ENCODE measurements at places on chromosomes 4 and X.
A peak's percentile ranks its signal among the peaks of the same experiment; 100 is the strongest.

DNA sequence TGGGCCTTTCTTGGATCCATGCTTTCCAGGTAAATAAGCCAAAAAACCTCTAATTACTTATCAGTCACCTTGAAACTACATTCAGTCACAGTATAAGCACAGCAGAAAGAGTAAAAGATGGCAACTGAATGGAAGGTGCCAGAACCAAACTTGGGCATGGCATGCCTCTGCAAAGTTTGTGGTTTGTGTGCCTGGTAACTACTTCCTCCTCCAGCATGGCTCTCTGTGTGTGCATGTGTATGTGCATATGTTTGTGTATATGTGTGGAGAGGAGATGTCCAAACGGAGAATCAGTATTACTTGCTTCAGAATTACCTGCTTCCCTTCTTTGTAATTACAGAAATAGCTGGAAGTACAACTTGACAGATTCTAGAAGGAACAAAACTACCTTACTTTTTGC lies 67.5 kb downstream of the AGTR2 start:
- DNase-seq = no peak

DNA sequence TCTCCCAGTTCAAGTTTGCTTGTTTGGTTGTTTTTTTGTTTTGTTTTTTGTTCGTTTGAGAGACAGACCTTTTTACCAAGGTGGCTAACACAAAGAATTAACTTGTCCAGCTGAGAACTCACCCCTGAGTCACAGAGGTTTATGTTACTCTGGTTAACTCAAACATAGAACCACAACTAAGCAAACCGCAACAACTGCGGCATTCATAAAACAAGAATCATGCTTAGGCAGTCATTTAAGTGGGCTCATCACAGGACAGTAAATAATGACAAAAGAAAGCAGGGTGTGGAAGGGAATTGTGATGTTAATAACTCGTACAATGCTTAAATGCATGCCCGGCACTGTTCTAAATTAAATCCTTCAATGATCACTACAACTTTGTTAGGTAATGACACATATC lies 24.7 kb upstream of the IL13RA1 start:
- no peak for DNase-seq

GRCh38 chrX:112766774-112767173 lies 73.9 kb downstream of the AMOT start:
- no peak for DNase-seq

DNA sequence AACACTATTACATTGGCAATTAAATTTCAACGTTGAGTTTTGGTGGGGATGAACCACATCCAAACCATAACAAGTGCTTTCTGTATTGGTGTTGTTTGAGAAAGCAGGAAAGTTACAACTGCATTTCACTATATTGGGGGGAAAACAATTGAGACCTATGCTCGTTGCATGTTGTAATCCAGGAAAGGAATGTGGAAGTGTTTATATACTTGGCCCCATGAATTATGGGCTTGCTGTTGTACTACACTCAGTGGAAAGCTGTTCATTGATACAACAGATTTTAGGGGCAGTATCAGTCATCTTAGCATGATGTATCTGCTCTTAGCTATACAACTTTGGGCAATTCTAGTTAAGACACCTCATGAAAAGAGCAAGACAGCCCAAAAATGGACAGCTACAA lies 52.4 kb downstream of the KLHL5 start:
- no peak for DNase-seq

GRCh38 chrX:153773218-153773611 lies 7.6 kb upstream of the SRPK3 start:
- no peak for DNase-seq

DNA sequence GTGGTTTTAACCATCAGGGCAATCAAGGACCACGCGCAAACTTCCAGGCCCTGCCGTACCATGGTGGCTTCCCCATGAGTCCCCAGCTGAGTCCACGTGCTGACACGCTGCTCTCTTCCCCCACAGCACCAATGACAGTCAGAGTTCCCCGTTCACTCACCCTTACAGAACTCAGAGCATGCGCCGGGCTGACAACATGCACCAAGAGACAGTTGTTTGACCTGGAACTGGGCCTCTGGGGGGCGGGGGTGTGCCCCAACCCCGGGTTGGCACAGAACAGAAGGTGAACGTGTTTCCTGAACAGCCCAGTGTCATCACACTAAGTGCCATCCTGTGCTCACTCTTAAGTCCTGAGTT lies 29.4 kb downstream of the IRF2 start:
- no peak for DNase-seq

GRCh38 chrX:6228720-6229119 lies at the start of gene NLGN4X:
NLGN4X (minus strand) TSS chrX:6228867; CDS start chrX:6151466, 77,401 bp downstream.
- no peak for DNase-seq

DNA sequence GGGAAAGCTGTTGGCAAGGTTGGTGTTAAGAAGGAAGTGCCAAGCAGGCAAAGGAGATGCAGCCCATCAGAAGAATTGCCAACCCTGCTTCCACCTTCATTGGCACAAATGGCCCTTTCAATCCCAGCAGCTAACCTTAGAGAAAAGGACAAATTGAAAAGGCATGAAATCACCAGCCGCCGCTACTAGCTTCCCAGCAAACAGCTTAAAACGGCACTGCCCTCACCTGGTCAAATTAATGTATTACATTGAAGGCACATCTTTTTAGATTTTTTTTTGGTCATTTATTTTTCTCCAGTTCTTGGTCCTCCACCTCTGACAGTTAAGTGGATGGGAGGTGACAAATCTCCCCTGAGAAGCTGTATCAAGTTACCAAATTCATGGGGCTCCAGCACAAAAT lies 51.0 kb upstream of the NHSL2 start:
- DNase-seq = no peak

GRCh38 chrX:13694983-13695382 lies 6.1 kb downstream of the RAB9A start:
- DNase-seq = no peak

DNA sequence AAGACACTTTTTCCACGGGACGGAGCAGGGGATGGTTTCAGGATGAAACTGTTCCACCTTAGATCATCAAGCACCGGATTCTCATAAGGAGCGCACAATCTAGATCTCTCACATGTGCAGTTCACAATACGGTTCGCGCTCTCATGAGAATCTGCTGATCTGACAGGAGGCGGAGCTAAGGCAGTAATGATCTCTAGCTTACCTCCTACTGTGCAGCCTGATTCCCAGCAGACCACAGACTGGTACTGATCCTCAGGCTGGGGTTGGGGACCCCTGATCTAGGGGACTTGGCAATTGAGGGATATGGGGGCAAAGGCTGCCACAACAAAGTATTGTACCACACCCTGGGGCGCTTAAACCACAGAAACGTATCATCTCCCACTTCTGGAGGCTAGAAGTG lies 25.7 kb downstream of the ZNF185 start:
- no peak for DNase-seq

- no peak for DNase-seq
These were observed 866.5 kb upstream of the INTU start for GRCh38 chr4:126766241-126766640.

GRCh38 chr4:133641191-133641590 lies 492.1 kb downstream of the PCDH10 start:
- DNase-seq = no peak

DNA sequence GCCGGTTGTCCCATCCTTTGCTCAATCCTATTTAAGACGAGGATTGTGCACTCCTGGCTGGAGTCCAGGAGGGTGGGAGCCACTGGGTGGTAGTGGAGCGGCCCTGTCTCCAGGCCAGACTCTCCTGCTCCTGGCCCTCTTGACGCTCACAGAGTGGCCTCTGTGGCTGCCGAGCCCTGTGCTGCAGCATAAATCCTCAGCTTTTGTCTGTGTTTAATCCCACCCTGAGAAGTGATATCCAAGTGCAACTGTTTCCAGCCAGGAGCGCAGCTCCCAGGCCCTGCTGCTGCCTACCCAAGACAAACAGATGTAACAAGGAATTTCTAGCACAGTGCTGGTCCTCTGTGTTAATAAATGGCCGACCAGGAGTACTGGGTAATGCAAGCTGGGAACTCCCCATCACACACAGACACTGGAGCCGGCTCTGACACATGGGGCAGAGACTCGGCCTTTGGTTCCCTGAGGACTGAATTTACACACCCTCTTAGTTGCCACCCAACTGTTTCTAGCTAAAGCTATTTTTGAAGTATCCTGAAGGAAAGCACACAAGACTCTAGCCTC lies 85.3 kb downstream of the GATB start:
- DNase-seq = no peak

DNA sequence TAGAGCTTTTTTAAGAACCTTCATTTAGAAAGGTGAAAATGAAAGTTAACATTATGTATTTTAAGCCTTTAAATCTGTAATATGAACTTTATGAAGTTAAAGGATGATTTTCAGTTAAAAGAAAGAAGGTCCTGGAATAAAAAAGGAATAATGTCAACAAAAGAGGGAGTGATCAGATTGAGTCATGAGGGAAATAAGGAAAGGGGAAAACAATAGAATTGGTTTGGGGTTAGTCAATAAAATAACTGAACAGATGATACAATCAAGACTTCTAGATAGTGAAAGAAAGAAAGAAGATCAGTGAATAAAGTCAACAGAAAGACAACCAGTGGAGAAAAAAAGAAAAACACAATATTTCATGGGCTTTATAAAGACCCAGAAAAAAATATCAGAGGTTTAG lies 291.6 kb upstream of the ARSJ start:
- DNase-seq = no peak

- DNase-seq = no peak
These were observed 38.4 kb upstream of the STS start for GRCh38 chrX:7109049-7109531.

DNA sequence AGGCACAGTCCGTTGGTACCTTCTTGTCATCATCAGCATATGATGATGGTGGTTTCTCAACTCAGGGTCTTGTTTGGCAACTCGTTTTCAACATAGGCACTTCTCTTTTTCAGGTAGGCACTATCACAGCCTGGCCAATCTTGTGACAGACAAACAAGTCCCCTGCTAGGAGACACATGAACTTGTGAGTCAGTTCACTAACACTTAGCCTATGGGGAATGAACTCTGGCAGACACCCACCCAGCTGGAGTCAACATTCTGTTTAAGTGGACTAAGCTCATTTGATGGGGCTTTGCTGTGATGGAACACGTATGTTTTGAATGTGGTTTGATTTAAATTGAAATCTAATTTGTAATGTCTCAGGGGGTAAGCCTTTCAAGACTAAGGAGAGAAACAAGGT lies 100.7 kb upstream of the MAMLD1 start:
- no peak for DNase-seq

GRCh38 chr4:6002492-6002833 lies 15.8 kb downstream of the C4orf50 start:
- peak; percentile 56 for DNase-seq
